ENCODE measurements at places on chromosomes 1 and 21.

DNA sequence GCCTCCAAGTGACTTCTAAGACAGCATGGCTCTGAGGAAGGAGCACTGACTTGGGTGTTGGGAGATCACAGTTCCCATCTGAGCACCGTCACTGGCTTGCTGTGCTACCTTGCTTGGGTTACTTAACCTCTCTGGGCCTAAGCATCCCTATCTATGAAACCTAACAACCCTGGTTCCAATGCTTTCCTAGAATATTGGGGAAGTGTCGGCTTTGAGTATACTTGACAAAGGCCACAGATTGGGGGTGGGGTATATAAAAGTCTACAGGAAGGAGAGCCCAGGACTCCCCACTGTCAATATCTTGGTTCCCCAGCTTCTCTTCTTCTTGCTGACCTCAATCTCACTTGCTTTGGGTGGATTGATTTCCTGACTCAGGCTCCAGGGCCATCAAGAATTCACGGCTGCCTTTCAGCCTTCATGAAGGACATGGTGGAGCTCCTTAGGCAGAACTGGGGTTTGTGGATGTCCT lies 6.3 kb downstream of the TNFRSF1B start:
- DNase-seq, result no peak

DNA sequence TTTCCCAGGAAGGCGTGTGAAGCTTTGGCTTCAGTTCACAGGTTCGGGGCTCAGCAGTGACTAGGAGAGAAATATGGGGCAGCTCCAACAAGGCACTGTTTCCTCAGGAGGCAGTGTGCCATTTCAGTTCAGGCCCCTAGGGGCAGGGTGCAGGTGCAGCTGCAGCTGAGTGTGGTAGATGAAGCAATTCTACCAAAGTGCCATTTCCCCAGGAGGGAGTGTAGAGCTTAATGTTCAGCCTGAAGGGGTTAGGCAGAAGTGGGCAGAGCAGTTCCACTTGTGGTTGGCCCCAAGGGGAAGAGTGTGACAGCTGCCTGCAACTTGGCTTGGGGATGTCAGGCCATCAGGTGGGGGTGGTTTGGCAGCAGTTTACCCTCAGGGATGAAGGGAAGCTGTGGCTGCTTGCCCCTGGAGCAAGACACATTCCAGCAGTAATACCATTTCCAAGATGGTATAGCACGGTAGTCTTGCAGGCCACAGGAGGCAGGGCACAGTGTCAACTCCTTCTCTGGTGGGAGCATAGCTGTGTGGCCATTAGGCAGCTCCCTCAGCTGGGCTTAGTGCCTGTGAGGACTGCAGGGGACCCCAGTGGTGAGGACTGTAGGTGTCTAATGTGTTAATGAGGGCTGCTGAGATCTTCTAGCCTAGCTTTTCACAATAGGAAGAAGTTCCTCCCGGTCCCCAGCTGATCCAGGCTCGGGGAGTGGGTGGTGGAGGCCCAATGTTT lies 34.7 kb downstream of the RGSL1 start:
- DNase-seq, result no peak

DNA sequence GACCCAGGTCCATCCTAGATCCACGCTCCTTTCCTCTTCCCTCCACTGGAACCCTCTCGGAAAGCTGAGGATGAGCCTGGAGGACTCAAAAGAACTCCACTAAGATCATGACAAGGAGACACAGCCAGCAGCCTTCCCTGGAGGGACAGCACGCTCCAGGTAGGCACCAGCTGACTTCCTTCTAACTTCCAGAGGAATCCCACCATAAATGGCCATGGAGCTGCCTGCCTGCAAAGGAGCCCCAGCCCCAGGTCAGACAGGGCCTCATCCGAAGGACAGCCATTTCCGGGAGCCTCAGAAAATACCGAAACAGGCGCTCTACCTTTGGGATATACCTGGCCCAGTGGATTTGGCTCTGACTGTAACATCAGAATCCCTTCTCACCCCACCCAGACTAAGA lies 4.1 kb downstream of the SH3BP5L start:
- DNase-seq, result no peak

- no peak for DNase-seq
Measured at GRCh38 chr1:116346943-116347673, 25.9 kb upstream of the ATP1A1 start.

- no peak for DNase-seq
Measured at GRCh38 chr1:43518935-43519686, 11.6 kb upstream of the PTPRF start.

- DNase-seq, result no peak
Measured at GRCh38 chr1:197355248-197355995, 87.4 kb downstream of the CRB1 start.

DNA sequence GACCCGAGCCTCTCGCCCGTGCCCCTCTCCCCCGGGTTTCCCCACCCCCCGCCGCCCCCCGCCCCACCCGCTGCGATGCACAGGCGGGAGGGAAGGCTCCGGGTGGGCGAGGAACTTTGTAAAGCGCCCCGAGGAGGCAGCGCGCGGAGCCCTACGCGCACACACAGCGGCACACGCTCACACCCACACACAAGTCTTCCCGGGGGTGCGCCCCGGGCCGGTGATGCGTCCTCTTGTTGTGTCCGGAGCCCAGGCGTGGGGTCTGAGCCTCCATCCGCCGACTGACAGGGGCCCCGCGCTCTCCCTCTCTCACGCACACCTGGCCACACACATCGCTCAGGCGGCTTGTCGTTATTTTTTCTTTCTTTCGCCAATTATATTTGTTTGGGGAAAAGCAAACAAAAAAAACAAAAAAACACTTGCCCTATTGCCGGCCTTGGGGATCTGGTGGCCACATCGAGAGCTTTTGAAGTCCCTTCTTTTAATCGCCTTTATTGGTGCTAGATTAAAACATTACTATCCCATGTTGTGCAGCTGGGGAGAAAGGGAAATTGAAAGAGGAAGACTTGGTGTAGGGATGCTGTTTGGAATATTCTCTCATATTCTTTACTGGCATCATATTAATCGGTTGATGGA lies 770 bp downstream of the NTNG1 start:
- DNase-seq, result no peak

- no peak for DNase-seq
Measured at GRCh38 chr1:223009406-223009805, 133.6 kb downstream of the TLR5 start.

- no peak for DNase-seq
Measured at GRCh38 chr1:68954841-68955240, 458.0 kb upstream of the DEPDC1 start.

- no peak for DNase-seq
Measured at GRCh38 chr1:201947697-201948008, 1.3 kb upstream of the LMOD1 start.

GRCh38 chr1:47388030-47388890 lies 27.8 kb upstream of the FOXE3 start:
- DNase-seq, result peak; percentile 28

GRCh38 chr1:184534690-184535089 lies 147.9 kb downstream of the C1orf21 start:
- no peak for DNase-seq

- DNase-seq, result no peak
Measured at GRCh38 chr1:117527566-117528102, 78.2 kb upstream of the TENT5C start.

- peak; percentile 71 for DNase-seq
Measured at GRCh38 chr1:147567594-147568381, 26.5 kb downstream of the BCL9 start.

DNA sequence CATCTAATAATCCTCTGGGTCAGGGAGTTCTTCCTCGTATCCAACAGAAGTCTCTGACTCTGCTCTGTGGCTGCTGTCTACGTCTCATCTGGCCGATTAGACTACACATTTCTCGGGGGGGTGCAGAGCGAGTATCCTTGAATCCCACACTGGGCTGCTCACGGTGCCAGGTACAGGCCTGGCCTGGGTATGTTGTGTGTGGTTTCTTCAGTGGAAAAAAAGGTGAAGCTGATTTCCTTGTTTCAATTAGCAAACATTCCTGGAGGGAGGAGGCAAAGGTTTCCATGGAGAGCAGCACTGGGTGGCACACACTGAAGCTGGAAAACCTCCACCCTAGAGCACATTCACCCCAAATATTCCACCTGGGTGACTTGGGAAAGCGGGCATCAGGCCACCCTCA lies 2.0 kb upstream of the RAB7B start:
- peak; percentile 71 for DNase-seq

DNA sequence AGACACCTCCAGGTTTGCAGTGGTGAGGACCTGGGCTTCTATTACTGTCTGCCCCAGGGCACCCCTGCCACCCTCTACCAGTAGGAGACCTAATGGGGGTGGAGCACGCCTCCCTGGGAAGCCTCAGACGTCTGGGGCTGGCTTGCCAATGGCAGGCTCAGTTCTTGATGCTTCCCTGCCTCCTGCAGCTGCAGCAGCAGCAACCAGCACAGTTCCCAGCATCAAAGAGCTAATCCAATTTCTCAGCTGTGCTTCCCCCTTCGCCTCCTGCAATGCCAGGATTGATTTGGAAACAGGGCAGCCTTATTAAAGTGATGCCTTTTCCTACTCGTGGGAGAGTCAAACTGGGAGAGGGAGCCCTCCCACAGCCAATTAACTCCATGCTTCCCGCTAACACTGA lies 8.2 kb downstream of the SYT2 start:
- peak; percentile 26 for DNase-seq

DNA sequence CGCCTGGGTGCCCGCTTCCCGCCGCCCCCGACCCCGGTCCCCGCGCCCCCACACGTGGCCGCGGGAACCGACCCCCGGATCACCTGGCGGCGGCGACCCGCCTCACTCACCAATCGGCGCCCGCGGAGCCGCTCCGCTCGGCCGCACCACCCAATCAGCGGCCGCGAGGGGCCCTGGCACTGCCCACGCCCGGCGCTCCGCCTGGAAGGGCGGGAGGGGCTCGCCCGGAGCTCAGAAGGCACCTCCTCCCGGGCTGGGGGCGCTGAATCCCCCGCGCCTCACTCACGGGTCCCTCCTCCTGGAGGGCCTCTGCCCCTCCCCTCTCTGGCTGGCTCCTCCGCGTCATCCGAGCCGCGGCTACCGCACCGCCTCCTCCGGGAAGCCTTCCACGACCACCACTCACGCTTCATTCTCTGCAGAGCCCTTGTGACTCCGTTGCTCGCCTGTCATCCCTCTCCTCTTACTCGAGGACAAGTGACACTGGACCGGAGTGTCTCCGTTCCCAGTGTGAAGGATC lies 374 bp downstream of the SH2D5 start:
- peak; percentile 62 for DNase-seq

DNA sequence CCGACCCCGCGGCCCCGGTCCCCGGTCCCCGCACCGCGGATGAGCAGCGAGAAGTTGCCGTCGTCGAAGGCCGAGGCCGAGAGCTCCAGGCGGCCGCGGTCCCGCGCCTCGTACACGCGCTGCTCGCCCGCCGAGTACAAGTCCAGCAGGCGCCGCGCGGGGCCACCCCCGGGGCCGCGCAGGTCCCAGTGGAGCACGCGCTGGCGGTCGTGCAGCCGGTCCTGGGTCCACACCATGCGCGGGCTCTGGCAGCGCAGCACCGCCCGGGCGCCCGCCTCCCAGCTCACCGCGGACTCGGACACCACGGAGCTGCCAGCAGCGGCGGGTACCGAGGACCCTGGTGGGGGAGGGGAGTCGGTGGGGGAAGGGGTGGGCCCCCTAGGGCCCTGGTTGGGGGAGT lies 2.9 kb downstream of the MXRA8 start:
- peak; percentile 88 for DNase-seq

GRCh38 chr21:39602793-39603192 lies 9.9 kb upstream of the B3GALT5 start:
- DNase-seq, result no peak

GRCh38 chr1:179990847-179991246 lies 36.2 kb downstream of the CEP350 start:
- no peak for DNase-seq

DNA sequence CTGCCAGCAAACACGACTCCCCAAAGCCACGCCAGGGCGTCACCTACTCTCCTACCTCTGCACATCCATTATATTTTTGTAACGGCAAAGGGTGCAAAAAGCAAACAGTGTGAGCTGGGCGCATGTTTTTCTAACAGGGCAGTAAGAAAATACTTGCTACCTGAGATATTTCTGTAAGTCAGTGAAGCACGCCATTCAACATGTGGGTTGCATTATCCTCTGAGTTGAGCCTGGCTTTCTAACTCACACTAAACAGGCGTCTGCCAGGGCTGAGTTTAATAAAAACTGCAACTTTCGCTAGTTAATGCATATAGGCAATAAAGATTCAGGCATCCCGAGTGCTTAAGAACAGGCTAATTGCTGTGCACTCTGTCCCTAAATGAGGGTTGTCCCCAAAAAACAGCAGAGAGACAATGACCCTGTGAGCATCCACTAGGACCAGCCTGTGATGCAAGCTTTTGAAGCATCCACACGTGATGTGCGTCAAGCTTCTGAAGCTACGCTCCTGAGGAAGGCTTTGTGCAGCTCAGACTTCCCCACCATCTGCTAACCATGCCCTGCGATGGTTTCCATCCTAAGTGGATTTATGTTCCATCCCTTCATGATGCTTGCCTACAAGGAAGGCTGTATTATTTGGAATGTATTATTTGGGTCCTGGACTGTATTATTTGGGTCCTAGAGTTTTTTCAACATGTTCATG lies 70.0 kb upstream of the SIM2 start:
- DNase-seq, result no peak

DNA sequence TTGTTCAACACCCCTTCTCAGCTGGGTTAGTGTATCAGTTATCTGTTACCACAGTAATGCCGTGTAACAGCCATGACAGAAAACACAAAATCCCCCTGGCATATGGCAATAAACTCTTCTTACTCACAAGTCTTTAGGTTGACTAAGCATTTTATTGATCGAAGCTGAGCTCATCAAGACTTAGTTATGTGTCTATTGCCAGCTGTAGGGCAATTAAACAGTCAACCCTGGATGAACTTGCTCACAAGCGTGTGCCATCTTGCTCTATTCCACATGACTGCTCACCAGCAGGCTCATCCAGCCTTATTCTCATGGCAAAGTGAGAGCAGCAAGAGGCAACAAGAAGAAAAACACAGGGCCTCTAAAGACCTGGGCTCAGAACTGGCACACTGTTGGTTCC lies 333.8 kb upstream of the PTBP2 start:
- DNase-seq, result no peak

GRCh38 chr1:227808566-227808965 lies 6.9 kb upstream of the PRSS38 start:
- DNase-seq, result no peak

GRCh38 chr21:14878971-14879370 lies 185.8 kb downstream of the NRIP1 start:
- no peak for DNase-seq

DNA sequence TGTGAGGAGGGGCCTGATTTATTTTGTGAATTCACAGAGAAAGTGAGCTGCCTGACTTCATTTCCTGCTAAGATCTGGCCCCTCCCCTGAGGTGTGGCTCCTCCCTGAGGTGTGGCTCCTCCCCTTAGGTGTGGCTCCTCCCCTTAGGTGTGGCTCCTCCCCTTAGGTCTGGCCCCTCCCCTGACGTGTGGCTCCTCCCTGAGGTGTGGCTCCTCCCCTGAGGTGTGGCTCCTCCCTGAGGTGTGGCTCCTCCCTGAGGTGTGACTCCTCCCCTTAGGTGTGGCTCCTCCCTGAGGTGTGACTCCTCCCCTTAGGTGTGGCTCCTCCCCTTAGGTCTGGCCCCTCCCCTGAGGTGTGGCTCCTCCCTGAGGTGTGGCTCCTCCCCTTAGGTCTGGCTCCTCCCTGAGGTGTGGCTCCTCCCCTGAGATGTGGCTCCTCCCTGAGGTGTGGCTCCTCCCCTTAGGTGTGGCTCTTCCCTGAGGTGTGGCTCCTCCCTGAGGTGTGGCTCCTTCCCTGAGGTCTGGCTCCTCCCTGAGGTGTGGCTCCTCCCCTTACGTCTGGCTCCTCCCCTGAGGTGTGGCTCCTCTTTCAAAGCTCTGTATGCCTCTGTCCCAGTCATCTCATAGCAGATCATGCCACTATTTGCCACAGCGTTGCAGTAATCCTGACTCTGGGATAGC lies 26.9 kb upstream of the LRRC3 start:
- peak; percentile 77 for DNase-seq

All from stomach (tissue), 19 donors.